ENCODE measurements at places on chromosomes 16 and 17.

GRCh38 chr17:55518510-55518909 is 7.3 kb upstream of the SMIM36 start:
- DNase-seq: no peak

GRCh38 chr17:55760643-55761355 is 9.9 kb downstream of the PCTP start:
- DNase-seq: no peak

GRCh38 chr17:8273884-8274444 is 14.5 kb upstream of the RANGRF start:
- no peak for DNase-seq

- DNase-seq: no peak
Observed at GRCh38 chr17:35188111-35188510, 6.1 kb downstream of the SLC35G3 start.

DNA sequence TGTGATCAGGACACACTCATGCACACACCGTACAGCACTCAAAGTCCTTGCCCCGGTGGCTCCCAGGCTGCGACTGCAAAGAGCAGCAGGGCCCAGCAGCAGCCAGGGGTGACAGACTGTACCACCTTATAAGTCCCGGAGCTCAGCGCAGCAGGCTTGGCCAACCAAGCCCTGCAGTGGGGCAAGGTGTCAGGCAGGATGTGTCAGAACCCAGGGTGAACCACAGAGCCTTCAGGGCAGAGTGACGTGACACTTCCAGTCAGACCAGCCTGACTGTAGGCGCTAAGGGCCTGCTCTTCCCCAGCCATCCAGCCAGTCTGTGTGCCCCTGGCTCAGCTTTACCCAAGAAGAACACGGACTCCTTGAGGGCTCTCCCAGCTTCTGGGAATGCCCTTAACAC is 204.1 kb downstream of the COPRS start:
- no peak for DNase-seq

DNA sequence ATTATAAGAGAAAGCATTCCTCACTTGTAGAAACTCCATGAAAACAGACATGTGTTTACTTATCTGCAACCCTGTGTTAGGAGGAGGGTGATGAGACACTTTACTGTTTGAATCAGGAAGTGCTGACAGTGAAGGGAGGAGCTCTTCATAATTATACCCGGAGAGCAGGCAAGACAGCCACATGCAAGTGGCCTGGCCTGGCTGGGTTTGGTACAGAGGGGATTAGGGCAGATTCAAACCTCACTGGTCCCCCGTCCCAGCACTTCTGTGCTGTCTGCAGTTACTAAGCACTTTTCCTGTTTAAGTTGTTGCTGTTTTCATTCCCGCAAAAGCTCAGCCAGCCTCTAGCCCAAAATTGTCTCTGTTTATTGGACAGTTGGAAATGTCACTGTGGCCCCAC is 78.5 kb downstream of the WWOX start:
- DNase-seq: no peak

DNA sequence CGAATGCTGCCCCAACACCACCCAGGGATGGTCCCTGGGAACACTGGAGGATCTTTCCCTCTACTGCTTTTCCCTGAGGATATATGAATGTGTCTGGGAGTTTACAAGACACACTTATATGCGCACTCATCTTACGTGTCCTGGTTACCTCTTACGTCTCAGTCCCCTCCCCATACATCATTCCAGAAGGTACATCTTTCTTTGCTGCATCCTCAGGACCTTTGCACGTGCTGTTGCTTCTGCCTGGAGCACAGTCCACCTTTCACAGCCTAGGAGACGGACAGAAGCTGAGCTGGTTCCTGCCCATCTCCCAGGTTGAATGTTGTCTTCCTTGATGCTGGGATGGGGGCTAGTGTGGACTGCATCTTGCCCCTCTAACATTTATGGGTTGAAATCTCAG is 153.0 kb upstream of the FOXF1 start:
- DNase-seq: no peak

- peak; percentile 22 for DNase-seq
Observed at GRCh38 chr17:57906910-57907309, 48.3 kb downstream of the CUEDC1 start.

- no peak for DNase-seq
Observed at GRCh38 chr16:23145186-23145585, 4.1 kb downstream of the USP31 start.

GRCh38 chr17:55451203-55451641 is 29.6 kb upstream of the MMD start:
- peak; percentile 99 for DNase-seq

GRCh38 chr16:52707676-52708337 is 160.9 kb upstream of the TOX3 start:
- no peak for DNase-seq

GRCh38 chr16:22386976-22387375 is 12.6 kb upstream of the CDR2 start:
- DNase-seq: no peak

DNA sequence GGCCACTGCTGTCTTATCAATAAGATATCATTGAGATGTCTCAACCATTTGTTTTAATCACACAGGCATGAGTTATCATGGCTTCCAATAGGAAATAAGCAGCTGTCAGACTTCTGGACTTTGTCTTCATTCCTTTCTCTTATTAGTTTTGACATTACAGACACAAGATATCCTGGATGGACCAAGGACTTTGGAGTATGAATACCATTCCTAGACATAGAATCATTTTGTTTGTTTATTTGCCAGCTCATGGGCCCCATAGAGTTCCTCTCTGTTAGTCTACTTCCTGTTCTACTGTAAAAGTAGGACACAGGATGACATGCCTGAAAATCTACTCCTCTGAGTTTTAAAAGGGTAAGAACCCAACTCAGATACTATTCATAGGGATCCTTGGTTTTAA is 77.7 kb upstream of the KCNJ16 start:
- DNase-seq: no peak

DNA sequence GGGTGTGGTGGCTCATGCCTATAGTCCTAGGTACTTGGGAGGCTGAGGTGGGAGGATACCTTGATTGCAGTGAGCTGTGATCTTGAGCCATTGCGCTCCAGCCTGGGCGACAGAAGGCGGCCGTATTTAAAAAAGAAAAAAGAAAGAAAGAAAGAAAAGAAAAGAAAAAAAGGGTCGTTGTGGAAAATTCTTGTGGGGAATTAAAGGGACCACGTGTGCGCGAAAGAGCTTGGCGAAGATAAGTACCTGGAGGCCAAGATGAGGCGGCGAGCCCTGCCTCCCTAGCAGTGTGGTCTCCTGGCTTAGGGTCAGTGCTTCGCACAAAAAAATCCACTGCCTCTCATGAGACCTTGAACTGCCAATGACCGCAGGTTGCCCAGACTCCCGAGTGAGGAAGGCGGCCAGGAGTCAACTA is 728 bp upstream of the NMT1 start:
- no peak for DNase-seq

DNA sequence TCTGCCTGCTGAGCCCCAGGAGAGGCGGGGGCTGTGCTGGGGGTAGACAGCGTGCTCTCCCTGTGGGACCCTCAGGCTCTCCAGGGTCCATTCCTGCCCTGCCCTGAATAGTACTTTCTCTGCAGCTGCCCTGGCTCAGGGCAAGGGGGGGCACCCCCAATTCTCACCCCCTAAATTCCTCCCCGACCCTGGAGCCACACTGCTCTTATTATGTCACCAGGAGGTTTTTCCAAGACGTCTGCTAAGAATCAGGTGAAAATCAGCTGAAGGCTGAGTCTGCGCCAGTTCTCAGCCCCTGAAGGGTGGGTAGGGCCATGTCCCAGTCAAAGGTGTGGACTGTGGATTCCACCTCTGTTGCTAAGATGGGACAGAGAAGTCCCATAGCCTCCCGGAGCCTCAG is 49.9 kb upstream of the MAP3K14 start:
- no peak for DNase-seq

- no peak for DNase-seq
Observed at GRCh38 chr16:29999605-30000004, 3.6 kb downstream of the INO80E start.

DNA sequence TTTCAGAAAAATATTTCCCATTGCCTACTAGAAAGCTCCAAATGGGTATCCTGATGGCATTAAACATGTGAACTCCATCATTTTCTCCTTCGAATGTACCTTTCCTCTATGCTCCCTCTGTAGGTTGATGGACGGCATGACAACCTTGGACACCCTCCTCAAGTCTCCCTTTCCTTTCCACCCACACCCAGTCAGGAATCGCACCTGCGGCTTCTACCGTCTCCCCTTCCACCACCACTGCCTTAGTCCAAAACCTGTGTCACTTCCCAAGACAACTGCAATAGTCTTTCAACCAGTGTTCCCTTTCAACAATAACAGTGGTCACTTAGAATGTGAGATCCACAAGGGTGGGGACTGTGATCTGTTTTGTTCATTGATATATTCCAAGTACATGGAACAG is 233.1 kb upstream of the AXIN2 start:
- DNase-seq: peak; percentile 6

DNA sequence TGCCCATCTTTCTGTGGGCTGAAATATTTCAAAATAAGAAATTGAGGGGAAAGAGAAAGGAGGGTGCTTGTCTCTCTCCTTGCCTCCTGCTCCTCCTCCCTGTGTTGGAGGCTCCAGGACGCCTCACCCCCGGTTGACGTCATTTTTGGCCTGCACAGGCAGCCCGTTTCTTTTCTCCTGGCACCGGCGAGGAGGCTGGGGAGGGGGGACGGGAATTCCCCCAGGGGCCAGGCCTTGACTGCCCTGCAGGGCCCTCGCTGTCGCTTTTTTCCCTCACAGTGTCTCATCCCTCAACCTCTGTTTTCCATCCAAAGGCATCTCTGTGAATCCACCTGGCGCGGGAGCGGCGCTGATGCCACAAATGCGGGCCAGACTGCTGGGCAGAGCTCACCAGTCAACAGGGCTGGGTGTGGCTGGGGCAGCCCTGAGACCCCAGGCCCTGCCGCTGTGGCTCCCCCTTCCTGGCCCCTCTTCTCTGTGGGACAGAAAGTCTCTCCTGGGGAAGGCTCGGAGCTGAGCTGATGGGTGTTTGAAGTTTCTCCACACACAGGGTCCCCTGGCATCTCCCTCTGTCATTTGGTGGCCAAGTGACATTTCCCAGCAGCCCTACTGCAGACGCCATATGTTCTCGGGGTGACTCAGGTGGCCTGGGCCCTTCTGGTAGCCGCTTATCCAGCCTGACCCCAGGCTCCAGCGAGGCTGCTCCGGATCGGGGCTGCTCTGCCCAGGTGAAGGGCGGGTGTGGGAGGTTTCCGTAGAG is 16.0 kb downstream of the CENPX start:
- no peak for DNase-seq

DNA sequence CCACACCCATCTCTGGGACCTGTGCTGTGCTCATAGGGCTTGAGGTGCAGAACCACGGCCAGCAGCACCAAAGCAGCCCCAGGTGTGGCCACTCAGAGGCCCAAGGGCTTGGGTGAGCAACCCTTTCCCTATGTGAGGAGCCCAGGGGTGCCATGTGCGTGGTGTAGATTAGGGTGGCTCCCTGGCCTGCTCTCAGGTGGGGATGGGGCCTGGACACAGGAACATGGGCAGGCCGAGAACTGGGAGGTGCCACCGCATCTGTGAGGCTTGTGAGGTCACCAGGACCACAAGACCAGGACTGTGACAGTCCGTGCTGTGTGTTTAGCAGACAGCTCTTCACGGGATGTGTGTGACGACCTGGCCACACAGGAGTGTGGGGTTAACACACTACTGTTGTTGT is 103.5 kb upstream of the ZNF750 start:
- no peak for DNase-seq

DNA sequence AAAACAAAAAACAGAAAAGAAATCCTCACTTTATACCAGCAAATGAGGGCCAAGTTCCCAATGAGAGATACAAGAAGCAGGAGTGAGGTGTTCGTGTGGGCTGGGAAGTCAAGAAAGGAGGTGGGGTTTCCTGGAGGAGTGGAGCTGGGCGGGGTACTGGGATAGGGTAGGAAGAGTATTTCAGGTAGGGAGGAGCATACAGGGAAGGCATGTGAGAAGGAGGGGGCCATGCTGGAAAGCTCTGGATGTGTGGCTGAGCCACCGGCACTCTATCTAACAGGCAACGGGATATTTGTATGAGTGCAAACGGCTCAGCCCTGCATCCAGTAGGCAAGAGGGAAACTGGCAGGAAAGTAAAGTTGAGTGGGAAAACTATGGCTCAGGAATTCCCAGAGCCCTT is 4.2 kb downstream of the OR3A2 start:
- DNase-seq: no peak

DNA sequence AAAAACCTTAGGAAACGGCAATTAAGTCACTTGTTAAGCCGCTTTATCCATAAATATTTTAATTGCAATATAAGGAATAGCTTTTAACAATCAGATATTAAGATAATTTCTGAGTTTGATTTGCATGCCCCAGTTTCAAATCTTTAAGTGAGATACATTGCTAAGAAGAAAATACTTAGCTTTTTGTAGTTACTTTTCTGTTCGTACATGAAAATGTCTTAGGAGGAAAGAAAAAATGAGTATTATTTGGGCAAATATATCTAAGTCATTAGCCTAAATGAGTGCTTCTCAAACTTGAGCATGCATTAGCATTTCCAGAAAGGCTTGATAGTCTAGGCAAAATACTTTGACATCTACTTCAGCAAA is 6.4 kb downstream of the ZNF207 start:
- DNase-seq: no peak

- DNase-seq: no peak
Observed at GRCh38 chr17:59383893-59384292, 52.4 kb downstream of the YPEL2 start.

GRCh38 chr17:9566067-9566466 is 9.6 kb downstream of the STX8 start:
- peak; percentile 22 for DNase-seq

GRCh38 chr16:14650629-14651028 is 17.9 kb downstream of the BFAR start:
- no peak for DNase-seq

GRCh38 chr16:70777973-70778406 is 23.0 kb downstream of the VAC14 start:
- DNase-seq: no peak

- DNase-seq: no peak
Observed at GRCh38 chr17:82061047-82061925, 4.3 kb downstream of the DUS1L start.

DNA sequence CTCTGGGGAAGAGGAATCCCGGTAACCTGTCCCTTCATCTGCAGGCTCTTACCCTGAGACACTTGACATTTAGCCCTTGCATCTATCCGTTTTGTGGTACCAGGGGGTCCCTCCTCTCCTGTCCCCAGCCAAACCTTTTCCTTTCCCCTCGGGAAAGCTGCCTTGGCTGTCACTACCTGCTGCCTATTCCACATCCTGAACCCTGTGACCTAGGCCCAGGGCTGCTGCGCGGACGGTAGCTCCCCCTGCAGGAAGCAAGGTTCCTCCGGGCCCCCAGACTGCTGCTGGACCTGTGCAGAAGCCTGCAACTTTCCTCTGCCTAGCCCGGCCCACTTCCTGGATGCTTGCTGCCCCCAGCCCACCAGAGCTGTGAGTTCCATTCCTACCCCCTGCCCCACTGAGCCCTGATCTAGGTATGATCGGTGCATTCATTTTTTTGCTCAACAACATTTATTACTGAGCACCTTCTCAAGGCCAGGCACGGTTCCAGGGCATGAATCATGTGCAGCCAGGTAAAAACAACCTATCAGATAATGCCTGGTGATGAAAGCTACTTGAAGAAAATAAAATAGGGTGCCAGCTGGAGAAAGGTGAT is 10.5 kb upstream of the ALDOA start:
- DNase-seq: peak; percentile 60

All from hematopoietic multipotent progenitor cell treated with erythropoietin and hydrocortisone succinate and interleukin-3 and kit ligand, for 8 days (in vitro differentiated cells).